T-helper 2 cell treated with Interferon-gamma antibody and Interleukin-4, amounts not matched to agents 5 μg/mL and 100 μg/mL, for 36 hours (primary cell): ENCODE measurements at places on chromosomes 13 and 19.

DNA sequence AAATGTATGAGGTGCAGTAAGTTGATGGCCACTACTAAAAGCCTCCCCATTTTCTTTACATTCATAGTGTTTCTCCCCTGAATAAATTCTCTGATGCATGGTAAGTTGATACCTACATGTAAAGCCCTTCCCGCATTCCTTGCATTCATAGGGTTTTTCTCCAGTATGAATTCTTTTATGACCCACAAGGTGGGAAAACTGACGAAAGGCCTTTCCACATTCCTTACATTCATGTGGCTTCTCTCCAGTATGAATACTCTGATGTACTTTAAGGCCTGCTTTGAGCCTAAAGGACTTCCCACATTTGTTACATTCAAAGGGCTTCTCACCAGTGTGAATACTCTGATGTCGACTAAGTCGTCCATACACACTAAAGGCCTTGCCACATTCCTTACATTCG is 20.5 kb downstream of the ZNF607 start:
- H3K27me3 ChIP-seq = no peaks in the 10 kb centered on the region
- H3K36me3 ChIP-seq = peaks cover 33% of the 10 kb centered on the region
- H3K27ac ChIP-seq = no peak overlapping the region
- no peaks in the 10 kb centered on the region for H3K4me1 ChIP-seq
- H3K4me3 ChIP-seq = no peak overlapping the region

DNA sequence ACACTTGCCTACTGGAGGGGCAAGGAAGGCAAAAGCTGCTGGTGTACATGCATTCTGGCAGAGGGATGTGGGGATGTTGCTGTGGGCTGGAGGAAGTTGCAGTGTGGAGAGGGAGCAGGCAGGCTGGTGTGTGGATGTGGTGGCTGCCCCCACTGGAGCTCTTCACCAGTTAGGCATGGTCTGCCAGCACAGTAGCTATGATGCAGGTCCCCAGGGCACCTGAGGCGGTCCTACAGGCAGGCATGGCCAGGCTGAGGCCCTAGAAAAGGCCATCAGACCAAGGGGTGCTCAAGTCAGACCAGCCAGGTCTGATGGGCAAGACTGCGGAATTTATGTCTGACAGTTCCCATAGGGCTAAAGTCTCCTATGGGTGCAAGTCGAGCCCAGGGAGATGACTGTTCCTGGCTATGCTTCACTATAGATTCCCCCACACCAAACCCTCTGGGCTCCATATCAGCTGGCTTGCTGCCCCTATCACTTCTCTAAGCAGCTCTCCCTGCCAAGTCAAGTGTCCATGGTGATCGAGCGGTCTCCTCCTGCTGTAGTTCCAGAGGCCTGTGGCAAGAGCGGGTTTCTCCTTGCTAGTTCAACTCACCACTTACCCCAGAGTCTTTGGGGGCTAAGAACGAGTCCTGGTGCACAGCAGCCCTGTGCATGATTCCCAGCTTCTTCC is 473.1 kb downstream of the TDRD3 start:
- H3K36me3 ChIP-seq = no peaks in the 10 kb centered on the region
- DNase-seq = no peak
- no peak overlapping the region for H3K27ac ChIP-seq
- no peaks in the 10 kb centered on the region for H3K27me3 ChIP-seq
- H3K4me3 ChIP-seq = no peak overlapping the region

DNA sequence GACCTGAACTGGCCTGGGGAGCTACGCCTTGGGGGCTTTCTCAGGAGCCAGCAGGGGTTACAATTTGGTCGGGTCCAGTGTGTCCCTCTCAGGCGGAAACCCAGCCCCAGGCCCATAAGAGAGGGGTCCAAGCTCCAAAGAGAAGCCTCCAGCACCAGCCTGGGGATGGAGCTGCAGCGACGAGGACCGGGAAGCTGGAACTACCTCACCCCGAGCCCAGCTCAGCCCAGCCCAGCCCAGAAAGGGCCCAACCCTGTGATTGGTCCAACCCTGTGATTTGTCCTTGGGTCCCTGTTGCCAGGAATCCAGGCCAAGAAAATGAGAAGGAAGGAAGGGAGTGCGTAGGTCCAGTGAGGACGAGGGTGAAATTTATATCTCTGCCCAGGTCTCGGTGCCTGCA is 24.1 kb downstream of the CLEC4M start:
- peaks cover 49% of the 10 kb centered on the region for H3K27me3 ChIP-seq
- no peak for DNase-seq
- no peaks in the 10 kb centered on the region for H3K36me3 ChIP-seq
- H3K4me3 ChIP-seq = no peak overlapping the region
- H3K27ac ChIP-seq = no peak overlapping the region
- H3K4me1 ChIP-seq = peaks cover 2% of the 10 kb centered on the region

- peaks cover 53% of the 10 kb centered on the region for H3K36me3 ChIP-seq
- H3K4me3 ChIP-seq = peak overlapping the region; percentile 52
- DNase-seq = peak; percentile 61
- H3K27ac ChIP-seq = peak overlapping the region; percentile 86
These were observed 1.6 kb downstream of the P2RY11 start for GRCh38 chr19:10112895-10113591.

- no peak overlapping the region for H3K27ac ChIP-seq
- no peak overlapping the region for H3K4me3 ChIP-seq
- H3K36me3 ChIP-seq = no peaks in the 10 kb centered on the region
- peaks cover 12% of the 10 kb centered on the region for H3K27me3 ChIP-seq
- no peak for DNase-seq
These were observed 19.8 kb upstream of the KLK4 start for GRCh38 chr19:50931023-50931422.

DNA sequence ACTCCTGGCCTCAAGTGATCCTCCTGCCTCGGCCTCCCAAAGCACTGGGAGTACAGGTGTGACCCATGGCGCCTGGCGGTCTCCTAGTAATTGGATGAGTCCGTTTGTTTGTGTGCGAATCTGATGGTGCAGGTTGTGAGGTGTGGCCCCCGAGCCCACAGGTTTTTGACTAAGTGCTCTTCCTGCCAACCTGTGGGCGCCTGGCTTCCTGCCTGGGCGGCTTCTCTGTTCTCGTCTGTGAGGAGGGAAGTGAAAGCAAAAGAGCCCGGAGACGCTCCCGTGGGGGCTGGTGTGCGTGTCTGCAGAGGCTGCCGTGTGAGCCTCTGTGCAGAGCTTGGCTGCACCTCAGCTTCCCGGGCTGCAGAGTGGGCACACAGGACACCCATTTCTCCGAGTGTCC is 10.0 kb downstream of the ARHGAP45 start:
- peaks cover 34% of the 10 kb centered on the region for H3K4me1 ChIP-seq
- DNase-seq = peak; percentile 93
- peaks cover 69% of the 10 kb centered on the region for H3K36me3 ChIP-seq
- H3K27me3 ChIP-seq = no peaks in the 10 kb centered on the region
- H3K4me3 ChIP-seq = peak overlapping the region; percentile 88
- peak overlapping the region; percentile 93 for H3K27ac ChIP-seq
